ENCODE measurements at places on chromosomes 5 and 9.

DNA sequence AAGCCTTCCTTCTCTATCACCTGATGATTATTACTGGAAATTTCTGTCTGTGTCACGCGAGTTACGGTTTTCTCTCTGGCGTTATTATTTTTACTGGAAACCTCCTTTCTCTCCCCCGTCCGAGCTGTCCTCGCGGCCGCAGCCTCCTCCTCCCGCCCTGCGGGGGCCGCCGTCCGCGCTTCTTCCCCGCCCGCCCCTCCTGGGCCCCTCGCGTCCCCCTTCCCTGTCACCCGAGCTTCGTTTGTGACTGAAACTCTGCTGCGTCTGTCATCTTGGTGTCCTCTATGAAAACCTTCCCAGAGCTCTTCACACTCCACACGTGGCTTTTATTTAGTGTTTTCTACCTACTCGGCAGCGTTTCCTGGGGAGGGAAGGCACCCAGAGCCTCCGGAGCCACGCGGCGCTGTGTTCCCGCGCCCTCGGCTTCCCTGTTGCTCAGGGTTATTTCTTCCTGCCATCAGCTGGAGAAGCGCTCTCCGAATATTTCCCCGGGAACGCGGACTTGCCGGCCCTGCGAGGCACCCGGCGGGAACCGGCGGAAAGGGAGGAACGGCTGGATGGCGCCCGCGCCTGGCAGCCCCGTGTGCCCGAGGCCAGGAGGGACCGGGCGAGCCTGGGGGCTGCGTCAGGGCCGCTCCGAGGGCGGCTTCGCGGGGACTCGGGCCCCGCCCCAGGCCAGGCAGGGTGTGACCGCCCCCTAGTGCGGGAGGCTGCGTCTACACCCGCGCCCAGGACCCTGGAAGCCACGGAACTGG, 33.9 kb downstream of the TRIP13 start:
- DNase-seq: peak; percentile 64

DNA sequence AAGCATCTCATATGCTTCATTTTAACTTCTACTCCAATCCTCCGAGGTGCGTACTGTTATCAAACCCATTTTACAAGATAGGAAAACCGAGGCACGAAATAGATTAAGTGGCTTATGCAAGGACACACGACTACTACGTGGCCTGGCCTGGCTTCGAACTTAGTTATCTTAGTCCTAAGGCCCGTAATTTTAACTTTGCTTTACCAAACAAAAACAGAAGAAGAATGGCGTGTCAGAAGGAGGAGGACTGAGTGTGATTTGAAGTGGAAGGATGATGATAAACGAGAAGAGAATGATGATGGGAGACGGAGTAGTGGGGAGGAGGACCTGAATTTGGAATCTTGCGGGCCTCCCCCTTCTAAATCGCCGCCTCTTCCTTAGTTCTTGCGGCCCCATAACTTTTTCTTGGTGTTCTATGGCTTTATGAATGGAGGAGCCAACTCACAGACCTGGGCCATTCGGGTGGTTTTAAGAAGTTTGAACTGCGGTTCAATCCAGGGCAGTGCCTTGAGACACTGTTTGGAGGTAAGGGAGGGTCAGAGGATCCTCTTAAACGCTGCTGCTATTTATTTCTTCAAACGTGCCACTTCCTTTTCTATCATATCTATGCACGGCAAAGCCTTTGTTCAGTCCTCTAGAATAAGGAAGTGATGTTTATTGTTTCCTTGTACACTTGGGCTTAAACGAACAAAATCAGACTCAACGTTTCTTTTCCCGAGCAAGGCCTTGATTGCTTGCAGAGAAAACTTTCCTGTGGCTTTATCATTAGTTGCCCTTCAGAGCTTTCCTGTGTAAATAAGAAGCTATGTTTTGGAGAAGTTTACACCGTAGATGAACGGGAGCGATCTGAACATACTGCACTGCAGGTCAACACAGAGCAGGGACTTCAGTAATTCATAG, 795 bp downstream of the CNOT8 start:
- no peak for DNase-seq

DNA sequence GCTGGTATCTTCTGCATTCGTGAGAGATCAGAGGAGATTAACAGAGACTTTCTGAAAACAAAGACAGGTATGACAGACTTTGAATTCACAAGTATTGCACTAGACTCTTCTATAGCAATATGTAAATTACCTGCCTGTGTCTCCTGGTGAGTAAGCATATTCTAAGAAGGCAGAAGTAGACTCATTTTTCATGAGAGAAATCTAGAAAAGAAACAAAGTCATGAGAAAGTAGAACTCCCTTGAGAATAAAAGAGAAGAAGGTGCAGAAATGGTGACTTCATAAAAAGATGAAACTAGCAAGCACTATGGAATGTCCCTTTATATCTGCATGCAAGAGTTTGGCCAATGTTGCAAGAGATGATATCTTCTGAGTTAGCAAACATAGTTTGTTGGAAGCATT, 419.8 kb downstream of the DMRT2 start:
- no peak for DNase-seq

- DNase-seq: no peak
These were observed 129.3 kb upstream of the RAI14 start for GRCh38 chr5:34526682-34527305.

DNA sequence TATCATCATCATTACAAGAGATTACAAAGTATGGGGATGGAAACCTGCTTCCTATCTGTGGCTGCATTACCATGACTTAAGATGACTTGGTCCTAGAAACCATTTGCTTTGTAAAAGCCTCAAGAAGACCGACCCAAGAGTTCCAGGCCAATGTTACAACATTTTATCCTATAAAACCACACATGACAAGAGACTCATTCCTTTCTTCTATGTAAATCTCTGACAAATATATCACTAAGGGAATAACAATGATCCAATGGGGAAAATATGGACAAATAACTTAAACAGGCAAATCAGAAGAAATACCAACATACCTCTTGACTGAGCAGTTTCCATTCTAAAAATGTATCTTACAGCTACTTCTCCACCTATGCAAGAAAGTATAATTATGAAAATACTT, 44.3 kb upstream of the VPS13A start:
- DNase-seq: no peak

GRCh38 chr5:18745042-18745987, 1111.1 kb downstream of the TAF11L14 start:
- no peak for DNase-seq

- no peak for DNase-seq
These were observed 71.8 kb downstream of the ADAMTSL1 start for GRCh38 chr9:18545636-18546360.

DNA sequence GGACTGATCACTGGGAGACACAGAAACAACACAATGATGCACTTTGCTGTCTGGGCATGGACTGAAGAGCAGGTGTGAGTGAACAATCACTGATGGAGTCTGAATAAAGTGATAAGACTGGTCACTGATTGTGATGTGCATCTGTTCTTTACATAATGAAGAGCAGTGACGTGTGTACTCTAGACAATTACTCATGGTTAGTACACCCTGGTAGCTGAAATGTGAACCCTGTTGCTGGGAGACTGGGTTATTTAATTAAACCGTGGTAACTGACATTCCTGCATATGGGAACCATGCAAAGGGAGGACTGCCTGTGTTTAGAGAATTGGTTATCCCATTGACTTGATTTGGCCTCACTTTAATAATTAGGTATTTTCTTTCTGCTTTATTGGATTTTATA, 202.9 kb downstream of the NR2F1-AS1 start:
- peak; percentile 15 for DNase-seq

GRCh38 chr9:134971696-134972095, 54.0 kb upstream of the FCN1 start:
- DNase-seq: no peak

DNA sequence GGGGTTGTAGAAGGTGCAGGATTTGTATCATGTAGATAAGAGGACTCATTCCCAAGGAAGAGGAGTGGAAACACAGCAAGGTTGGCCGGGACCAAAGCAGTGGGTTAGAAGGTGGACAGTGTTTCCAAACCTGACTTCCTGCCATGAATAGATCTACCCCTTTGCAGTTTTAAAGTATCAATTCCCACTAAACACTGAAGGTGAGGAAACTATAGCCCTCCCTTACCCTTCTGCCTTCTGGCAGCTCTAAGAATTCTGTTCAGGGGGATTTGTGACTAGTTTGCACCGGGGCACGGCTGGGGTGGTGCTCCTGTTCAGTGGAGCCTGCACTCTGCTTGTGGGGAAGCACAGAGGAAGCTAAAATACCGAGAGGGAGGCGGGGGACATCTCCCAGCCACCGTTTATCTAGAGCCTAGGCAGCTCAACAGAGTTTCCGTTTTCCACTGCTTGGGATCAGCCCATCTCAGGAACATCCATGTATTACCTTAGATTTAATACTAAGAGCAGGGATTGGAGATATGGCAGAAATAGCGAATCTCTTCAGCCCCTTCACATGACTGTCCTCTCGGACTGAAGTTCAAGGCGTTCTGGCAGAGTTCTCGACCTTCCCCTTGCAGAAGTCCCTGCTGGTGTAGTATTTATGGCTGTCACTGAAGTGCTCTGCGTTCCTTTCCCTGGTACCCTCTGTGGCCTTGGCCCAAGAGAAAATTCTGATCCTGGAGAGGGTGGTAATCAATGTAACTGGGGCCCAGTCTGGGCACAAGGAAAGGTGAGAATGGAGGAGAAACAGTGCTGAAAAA, 5.4 kb downstream of the ISL1 start:
- no peak for DNase-seq

DNA sequence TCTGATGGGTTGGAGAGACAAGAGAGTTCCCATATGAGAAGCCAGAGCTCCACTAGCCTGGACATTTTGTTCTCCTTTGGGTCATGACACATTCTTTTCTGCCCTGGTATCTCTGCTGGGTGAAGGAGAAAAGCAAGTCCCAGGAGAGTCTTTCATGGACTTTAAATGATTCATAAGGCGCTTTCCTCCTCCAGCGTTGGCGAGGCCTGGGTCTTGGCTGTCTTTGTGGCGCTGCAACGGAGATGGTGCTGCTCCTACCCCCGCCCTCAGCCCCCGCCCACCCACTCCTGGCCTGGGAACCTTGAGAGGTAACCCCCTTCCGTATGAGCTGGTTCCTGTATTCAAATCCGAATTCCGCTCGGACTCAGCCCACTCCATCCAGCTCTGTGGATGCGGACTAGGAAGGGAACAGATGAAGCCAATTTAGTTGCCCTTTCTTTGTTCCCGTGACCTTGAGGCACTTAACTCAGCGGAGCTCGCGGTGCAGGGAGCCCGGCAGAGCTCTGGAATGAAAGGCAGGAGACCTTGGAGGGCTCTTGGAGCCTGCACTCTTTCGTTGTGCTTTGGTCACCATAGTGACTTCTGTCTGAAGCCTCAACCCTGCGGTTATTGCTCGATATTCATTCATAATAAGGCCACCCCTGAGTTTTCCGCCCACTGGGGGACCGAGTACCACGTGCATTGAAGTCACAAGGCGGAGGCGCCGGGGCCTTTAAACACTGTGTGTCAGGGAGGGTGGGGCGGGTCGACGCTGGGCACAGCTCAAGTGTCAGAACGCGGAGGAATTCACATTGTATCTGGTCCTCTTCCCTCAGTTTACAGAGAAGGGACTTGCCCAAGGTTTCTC, 14.0 kb upstream of the PWWP2A start:
- peak; percentile 35 for DNase-seq

GRCh38 chr5:40694433-40694832, 14.7 kb downstream of the PTGER4 start:
- DNase-seq: no peak

DNA sequence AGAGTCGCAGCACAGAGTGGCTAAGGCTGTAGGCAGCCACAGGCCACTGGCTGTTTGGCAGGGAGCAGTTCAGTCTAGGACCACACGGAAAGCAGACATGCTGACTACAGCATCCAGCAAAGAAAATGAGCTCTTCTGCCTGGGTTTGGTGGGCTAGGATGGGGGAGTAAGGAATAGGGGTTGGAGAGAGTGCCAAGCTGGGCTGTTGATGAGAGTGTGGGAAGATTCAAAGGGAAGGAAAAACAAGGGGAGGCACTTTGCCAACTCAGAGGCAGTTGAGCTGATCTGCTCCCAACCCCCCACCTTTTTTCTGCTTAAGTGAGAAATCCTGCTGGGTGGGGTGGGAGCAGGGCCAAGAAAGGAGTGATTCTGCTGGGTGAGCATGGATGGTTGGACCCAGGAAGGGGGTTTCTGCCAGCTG, 35.9 kb downstream of the SVEP1 start:
- peak; percentile 15 for DNase-seq

GRCh38 chr5:62328772-62329491, 22.9 kb downstream of the KIF2A start:
- no peak for DNase-seq

DNA sequence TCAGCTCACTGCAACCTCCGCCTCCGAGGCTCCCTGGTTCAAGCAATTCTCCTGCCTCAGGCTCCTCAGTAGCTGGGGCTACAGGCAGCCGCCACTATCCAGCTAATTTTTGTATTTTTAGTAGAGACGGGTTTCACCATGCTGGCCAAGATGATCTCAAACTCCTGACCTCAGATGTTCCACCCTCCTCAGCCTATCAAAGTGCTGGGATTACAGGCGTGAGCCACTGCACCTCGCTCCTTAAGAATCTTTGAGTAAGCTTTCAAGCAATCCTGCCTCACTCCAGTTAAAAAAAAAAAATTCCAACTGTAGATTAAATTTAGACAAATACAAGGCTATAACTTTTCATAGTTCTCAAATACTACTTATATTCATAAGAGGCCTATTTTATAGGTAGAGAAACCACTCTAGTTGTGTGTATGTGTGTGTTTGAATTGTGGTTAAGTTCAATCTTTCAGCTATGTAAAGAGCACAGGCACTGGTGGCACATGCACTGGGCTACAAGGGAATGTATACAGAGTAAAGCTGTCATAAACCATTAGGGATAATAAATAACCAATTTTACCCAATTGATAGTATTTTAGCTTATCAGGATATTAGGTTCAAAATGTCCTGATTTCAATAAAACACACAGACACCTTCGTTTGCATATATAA, 50.6 kb upstream of the RAPGEF6 start:
- DNase-seq: no peak

- peak; percentile 41 for DNase-seq
These were observed 117.2 kb downstream of the RPS23 start for GRCh38 chr5:82160948-82161347.

DNA sequence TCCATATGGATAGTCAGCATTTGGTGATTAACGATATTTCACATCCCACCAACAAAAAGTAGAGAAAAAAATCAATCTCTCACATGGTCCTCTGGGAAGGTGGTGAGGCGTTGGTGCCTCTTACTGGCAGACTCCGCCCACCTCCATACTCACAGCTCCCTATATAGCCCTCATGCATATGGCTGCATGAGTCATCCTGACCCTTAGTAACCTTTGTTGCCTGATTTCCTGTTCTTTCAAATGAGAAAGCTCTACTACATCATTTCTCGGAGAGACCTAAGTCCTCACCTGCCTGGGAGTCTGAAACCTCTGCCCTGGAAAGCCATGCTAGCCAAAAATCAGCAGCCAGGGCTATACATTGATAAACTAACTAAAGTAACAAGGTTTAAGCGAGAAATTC, 33.3 kb upstream of the ABCA1 start:
- DNase-seq: no peak

GRCh38 chr5:144142824-144143162, 27.7 kb downstream of the YIPF5 start:
- no peak for DNase-seq
